T follicular helper cell (primary cell): ENCODE measurements at places on chromosomes 4 and X.

DNA sequence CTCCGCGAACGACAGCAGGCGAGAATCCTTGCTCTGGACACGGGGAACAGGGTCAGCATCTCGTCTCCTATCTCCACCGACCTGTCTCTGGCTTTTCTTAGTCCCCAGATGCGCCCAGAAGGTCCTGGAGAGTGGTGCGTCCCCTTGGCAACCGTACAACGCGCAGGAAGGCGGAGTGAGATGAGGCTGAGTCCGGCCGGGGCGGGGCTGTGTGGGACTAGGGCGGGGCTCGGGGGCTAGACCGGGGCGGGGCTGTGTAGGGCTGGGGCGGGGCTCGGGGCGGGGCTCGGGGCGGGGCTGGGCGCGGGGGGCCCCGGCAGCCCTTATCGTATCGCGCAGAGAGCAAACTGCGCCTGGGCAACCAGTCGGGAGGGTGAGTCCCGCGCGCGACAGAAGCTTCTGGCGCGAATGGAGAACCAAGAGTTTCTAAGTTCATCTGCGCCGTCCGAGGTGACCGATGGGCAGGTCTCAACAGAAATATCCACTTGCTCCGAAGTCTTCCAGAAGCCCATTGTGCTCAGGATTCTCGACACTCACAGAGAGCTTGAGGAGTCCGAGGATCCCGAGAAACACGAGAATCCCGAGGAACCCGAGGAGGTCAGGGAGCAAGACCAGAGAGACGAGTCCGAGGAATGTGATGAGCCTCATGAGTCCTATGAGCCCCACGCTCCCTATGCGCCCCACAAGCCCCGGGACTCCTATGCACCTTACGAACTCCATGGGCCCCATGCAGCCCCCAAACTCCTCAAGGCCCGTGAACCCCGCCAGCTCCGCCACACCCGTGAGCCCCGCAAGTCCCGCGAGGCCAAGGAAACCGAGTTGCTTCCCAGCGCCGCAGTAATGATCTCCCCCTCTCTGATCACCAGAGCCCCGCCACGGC lies 24.9 kb downstream of the ARL9 start:
- DNase-seq = peak; percentile 67

- no peak for DNase-seq
These were observed 1457.2 kb upstream of the PCDH7 start for GRCh38 chr4:29262986-29263385.

DNA sequence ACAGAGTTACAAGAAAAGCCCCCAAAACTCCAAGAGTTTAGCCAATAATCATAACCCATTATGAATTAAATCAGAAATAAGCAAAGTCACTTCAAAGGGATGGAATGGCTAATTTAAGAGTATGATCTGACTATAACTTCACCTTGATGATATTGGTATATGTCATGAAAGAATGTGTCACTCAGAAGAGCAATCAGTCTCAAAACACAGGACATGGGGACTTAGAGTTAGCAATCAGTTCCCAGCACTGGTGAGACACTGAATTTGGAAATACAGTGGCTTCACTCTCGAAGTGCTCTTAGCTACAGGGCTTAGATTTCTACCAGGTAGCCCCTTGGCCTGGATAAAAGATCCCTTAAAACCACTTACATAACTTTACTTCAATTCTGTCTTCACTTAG lies 65.7 kb upstream of the EXOC1L start:
- no peak for DNase-seq

- DNase-seq = no peak
These were observed 23.3 kb downstream of the ZNF280C start for GRCh38 chrX:130245441-130245840.

- DNase-seq = no peak
These were observed 11.0 kb upstream of the BMPR1B start for GRCh38 chr4:94746746-94747145.

- DNase-seq = no peak
These were observed 20.9 kb downstream of the CSF2RA start for GRCh38 chrX:1289535-1289934.

GRCh38 chrX:42715701-42716262 lies 62.2 kb downstream of the PPP1R2C start:
- DNase-seq = no peak

- DNase-seq = no peak
These were observed 26.9 kb downstream of the HOPX start for GRCh38 chr4:56654238-56654632.

GRCh38 chr4:993111-994029 lies at the start of gene SLC26A1:
Gene SLC26A1 (minus strand): TSS chr4:993404. CDS start chr4:991703, 1,701 bp downstream.
- no peak for DNase-seq

DNA sequence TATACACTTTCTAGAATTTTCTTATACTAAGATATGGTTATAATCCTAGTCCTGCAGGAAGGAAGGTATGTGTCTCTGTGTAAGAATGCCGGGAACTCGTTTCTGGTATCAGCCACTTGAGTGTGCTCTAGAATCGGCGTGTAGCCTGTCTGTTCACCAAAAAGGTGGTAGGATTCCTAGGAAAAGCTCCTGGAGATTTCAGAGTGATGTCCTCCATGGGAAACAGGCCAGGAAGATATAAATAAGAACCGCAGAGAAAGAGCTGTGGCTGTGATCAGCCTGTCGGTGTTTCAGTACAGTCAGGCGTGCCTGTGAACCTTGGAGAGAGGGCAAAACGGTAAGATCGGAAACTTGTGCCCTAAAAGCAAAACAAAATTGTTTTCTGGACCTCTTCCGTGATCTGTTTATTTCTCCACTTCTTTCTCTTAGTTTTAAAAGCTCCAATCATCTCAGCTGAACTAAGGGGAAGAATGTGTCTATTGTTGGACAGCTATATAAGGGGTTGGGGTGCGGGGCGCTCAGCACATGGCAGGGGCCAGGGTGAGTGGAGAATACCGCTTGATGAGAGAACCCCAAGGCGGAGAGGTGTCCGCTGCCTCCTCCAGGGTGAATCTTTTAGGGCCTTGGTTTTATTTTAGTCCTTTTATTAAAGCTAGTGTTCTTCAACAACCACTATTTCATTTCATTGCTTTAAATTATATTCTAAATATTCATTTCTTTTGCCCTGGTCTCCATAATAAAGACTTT lies 303.8 kb upstream of the TENM3 start:
- DNase-seq = no peak

GRCh38 chr4:75142382-75142781 lies 209.5 kb downstream of the PARM1 start:
- DNase-seq = no peak

DNA sequence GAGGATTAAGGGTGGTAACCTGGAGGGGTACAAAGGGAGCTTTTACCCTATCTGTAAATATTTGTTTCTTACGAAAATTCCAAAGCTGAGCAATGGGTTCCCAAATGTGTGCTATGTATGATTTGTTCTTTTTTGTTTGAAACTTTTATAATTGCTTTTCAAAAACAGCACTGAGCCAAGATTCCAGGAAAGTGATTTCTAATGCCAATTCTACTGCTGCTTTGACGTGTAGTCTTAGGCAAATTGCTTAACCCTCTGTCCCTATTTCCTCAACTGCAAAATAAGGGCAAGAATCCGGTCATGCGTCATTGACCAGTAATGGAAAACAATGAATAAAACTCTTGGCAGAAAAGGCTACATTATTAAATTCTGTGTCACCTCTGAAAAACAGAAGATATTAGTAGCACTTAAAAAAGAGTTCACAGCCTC lies 454.7 kb downstream of the IL15 start:
- DNase-seq = no peak

DNA sequence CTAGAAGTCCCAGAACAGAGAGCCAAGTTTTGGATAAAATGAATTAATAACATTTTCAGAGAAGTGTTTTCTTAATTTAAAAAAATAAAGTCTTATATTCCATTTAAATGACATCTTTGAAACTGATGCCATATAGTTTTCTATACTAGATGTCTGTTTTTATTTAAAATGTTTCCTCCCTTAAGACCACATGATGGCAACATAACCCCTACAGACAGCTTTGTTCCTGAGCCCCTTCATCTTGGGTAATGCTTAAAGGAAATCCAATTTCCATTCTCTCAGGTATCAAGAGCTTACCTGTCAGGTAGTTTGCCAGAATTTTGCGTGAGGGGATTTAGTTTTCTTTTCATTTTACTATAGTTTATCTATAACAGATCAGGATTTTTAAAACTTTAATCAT lies 181.4 kb upstream of the UGT8 start:
- no peak for DNase-seq

- DNase-seq = no peak
These were observed 52.8 kb downstream of the SPRY1 start for GRCh38 chr4:123449362-123449761.

DNA sequence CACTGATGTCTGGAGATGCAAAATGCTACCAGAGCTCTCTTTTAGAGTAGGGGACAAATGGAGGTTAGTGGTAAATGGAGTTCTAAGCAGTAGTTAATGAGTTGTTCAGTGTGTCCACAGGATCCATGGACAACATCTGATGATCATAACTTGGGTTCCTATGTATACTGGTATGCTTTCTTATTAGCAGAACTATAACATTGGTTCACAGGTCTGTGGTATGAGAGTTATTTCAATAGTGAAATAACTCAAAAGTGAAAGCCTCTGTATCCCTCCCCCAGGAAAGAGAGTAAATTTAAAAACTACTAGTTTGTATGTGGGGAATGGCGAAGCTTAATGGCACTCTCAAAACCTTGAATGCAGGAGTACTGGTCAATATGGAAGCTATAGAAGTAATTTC lies 363.5 kb upstream of the EMCN start:
- DNase-seq = no peak

- no peak for DNase-seq
These were observed 19.1 kb upstream of the CXCL11 start for GRCh38 chr4:76055016-76055415.

DNA sequence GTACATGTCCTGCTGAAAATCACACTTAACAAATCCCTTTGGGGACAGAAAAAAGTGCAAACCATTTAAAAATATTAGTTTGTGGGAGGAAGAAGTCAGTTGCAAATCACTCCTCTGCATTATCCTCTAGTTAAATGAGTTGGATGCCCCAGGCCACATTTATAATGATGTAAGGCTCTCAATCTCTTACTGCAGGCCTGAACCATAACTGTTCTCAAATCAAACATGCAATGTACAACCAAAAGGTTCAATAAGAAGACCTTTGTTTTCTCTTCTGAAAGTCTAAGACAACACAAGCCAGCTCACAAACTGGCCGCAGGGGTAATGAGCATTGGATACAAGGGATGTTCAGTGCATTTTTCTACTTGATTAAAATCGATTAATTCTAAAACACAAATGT lies 39.7 kb downstream of the IGFBP7 start:
- no peak for DNase-seq

DNA sequence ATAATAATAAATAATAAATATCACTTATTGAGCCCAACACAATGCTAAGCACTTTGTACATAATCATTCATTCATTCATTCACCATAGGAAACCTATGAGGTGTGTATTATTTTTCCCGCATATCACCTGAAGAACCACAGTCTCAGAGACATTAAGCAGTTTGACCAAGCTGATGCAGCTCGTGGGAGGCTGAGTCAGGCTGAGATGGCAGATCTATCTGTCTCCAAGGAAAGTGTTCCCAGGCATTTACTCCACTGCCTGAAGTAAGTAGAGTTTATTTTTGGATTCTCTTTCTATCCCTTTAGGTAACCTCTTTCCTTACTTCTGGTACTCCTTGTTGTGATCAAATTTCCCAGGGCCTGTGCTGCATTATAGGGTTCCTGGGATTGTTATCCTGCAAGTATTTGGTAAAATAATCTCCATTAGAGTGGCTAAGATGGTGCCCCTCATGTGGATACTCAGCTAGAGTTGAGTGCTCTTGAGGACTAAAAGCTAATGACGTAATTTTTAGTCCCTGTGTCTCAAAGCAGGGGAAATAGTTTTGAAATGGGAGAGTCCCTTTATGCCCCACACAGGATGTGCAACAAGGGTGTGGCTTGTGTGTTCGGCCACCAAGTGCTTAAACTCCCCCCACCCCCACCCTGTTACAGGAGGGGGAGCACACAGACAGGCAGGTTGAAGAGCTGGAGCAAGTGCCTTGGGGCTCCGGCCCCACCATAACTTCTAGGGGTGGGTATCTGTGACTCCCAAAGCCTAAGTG lies 467.0 kb downstream of the STIM2 start:
- DNase-seq = no peak

- DNase-seq = no peak
These were observed 18.3 kb upstream of the HHIP start for GRCh38 chr4:144627663-144628076.

DNA sequence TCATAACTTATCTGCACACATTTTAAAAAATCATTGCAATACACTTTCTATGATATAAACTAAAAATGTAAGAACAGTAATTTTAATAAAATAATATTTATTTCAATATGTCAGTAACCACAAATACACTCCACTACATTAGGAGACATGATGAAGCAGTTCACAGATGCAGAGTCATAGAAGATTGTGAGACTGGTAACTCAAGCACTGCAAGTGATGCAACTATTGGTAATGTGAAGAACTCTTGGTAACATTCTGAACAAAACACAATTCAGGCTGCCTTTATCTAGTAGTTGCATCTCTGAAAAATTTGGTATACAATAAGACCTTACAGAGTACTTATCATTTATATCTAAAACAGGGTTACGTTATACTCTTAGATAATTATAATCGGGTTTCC lies 52.6 kb upstream of the LRAT start:
- no peak for DNase-seq

- DNase-seq = no peak
These were observed 21.0 kb upstream of the ANXA5 start for GRCh38 chr4:121717680-121718237.

- DNase-seq = no peak
These were observed 129.0 kb upstream of the MAMLD1 start for GRCh38 chrX:150234126-150234525.

GRCh38 chr4:174926958-174927357 lies 8.8 kb downstream of the ADAM29 start:
- no peak for DNase-seq

DNA sequence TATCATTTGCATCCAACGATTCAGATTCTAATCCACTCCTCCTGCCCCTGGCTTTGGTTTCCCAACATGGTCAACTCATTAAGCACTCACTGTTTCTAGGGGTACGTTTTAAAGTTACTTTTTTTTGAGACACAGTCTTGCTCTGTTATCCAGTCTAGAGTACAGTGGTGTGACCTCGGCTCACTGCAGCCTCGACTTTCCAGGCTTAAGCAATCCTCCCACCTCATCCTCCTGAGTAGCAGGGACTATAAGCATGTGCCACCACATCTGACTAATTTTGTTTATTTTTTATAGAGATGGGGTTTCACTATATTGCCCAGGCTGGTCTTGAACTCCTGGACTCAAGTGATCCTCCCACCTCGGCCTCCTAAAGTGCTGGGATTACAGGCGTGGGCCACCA lies 48.9 kb downstream of the TMEM156 start:
- no peak for DNase-seq

GRCh38 chrX:47212381-47213293 lies 5.8 kb upstream of the CDK16 start:
- DNase-seq = no peak
